ENCODE measurements at places on chromosomes 2 and 18. TPM values are rescaled to one million over a fixed set of nuclear protein-coding genes. Genes with fewer than 3 reads are reported as not detected.

The TMEM200C gene
- not detected for total RNA-seq

The MYO7B gene
- not detected for total RNA-seq

The TRIP12 gene
- total RNA-seq: 81.1 TPM

The WNT10A gene
- 4.2 TPM for total RNA-seq

The CCDC102B gene
- total RNA-seq: 0.86 TPM

The REG3A gene
- total RNA-seq: not detected

The DAW1 gene
- total RNA-seq: 1.4 TPM

The IL36G gene
- 5.0 TPM for total RNA-seq

The NEU2 gene
- total RNA-seq: not detected

The SERPINB10 gene
- 0.08 TPM for total RNA-seq

The GCG gene
- not detected for total RNA-seq

The MERTK gene
- not detected for total RNA-seq

The CXCR2 gene
- not detected for total RNA-seq

The ATP6V1B1 gene
- not detected for total RNA-seq

The HOXD13 gene
- not detected for total RNA-seq

The SCG2 gene
- total RNA-seq: not detected

The CNTNAP5 gene
- not detected for total RNA-seq
